Stimulated activated memory B cell treated with anti-CD40 and anti-IgM and Interleukin-4, amounts not matched to agents 10 μg/mL and 1 μg/mL and 100 μg/mL, for 72 hours (primary cell): ENCODE measurements at places on chromosomes 6 and 20.

DNA sequence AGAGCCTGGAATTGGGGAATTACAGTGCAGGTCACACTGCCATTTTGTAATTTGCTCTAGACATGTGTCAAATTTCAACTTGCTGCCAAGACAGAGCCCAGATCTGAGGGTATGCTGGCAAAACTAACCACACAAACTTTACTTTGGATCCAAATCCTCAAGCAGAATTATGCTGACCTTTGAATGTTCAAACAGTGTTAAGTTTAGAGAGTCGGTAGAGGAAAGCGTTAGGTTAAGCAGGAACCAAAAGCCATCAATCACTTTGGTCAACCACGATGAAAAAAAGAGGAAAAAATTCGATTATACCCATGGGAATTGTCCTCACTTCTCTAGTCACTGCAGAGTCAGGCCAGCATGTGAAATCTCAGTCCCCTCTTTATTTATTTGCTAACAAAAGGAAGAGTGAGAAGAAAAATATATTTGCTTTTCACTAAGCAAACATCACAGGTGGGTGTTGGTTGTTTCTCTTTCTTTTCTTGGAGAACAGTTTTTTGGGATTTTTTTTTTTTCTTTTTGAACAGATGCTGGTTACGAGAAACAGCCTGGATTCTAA lies 105.1 kb upstream of the ADGRF1 start:
- no peak for ATAC-seq

GRCh38 chr20:4670469-4670868 lies 51.2 kb upstream of the PRND start:
- ATAC-seq, result no peak

- ATAC-seq, result peak; percentile 42
These were observed 351.9 kb upstream of the PRND start for GRCh38 chr20:4369798-4370124.

GRCh38 chr6:74597266-74597665 lies 608.6 kb downstream of the COL12A1 start:
- ATAC-seq, result no peak

- ATAC-seq, result peak; percentile 3
These were observed 3.5 kb downstream of the SERPINB9 start for GRCh38 chr6:2899596-2899995.

GRCh38 chr6:154579046-154579445 lies 68.6 kb upstream of the CNKSR3 start:
- ATAC-seq, result no peak

- ATAC-seq, result no peak
These were observed 223.7 kb upstream of the CCN2 start for GRCh38 chr6:132174919-132175318.

DNA sequence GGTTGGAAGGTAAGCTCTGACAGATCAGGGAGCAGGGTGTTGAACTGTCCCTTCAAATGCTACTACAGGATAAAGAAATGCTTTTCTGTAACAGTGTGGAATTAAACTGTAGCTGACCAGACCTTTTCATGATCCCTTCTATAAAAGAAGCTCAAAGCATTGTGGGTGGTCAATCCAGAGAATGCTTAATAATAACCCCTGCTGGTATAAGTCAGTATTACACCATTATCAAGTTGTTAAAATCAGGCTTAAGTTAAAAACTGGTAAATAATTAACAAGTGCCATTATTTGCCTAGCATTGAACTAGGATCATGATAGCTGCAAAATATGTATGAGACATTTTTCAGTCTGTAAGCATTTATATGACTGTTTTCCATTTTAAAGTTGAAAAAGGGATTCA lies 468.9 kb downstream of the PKHD1 start:
- ATAC-seq, result no peak

GRCh38 chr20:4896971-4897497 lies 104.3 kb downstream of the SLC23A2 start:
- ATAC-seq, result no peak
